ENCODE measurements at places on chromosomes 4 and X. TPM values are rescaled to one million over a fixed set of nuclear protein-coding genes. Genes with fewer than 3 reads are reported as not detected.

UGT2B15 gene
- not detected for total RNA-seq

DNA sequence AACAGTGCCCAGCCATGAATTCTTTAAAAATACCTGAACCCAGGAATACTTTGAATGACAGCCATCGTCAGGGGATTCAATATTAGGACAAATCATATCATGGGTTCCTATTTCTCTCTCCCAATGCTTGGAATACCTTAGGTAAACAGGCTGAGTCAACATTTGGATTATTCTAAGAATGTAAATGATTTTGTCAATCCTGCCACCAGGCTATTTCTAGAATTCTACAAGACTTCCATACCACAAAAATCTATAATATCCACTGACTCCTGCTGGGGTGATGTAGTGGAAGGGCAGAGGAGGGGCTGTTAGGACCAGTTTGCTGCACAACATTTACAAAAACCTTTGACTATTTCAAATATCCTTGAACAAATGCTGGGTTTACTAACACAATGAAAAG lies 65.2 kb downstream of the IGFBP7 start:
- no peak for DNase-seq

DNA sequence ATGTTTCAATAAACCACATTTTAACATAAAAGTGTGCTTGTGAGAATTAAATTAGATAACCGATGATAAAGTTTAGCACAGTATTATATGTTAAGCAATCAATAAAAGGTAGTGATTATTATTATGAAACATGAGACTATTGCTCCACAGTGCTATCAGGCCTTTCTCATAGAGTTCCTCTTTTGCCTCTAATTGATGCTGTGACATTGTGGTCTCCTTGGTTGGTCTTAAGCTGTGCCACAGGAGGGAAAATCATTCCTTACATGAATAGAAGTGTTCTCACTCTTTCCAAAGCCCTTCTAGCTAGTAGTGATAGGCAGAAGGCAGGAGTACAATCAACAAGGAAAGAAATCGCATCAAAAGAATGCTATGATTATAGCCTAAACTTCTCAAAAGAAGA lies 9.2 kb upstream of the PDHA2 start:
- no peak for DNase-seq

GABRG1 gene
- total RNA-seq, result not detected

DNA sequence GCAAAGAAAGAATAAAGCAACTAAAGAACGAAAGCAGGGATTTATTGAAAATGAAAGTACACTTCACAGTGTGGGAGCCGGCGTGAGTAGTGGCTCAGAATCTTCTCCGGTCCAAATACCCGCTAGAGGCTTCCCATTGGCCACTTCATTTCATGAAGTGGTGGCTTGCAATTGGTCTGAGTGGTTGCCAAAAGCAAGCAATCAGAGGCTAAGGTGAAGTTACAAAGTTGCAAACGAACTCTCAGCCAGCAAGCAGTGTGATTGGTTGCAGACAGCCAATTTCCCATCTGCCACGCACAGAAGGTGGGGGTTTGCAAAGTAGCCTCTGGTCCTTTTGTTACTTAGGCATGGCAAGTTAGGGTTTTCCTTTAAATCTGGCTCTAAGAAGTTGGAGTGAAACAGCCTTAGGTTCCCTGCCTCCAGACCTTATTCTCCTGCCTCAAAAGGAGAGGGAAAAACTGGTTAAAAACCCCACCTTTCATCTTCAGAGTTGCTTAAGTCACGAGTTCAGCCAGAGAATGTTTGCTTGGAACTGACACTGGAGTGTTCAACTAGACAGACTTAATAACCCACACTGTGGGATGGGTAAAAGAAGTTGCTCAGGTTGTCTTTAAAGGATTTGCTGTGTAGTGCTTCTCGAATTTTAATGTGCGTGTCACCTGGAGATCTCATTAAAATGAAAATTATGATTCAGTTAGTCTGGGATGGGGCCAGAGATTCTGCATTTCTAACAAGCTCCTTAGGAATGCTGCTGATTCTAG lies 6.9 kb upstream of the CLOCK start:
- peak; percentile 11 for DNase-seq

GRCh38 chr4:125314676-125315575 lies at the start of gene FAT4:
Gene FAT4 (plus strand): TSS chr4:125314955. CDS start chr4:125316412, 1,457 bp downstream.
- peak; percentile 33 for DNase-seq

- DNase-seq, result peak; percentile 37
Measured at GRCh38 chrX:133985164-133985966, at the start of gene GPC3. Gene GPC3 (minus strand): TSS chrX:133985594.

DNA sequence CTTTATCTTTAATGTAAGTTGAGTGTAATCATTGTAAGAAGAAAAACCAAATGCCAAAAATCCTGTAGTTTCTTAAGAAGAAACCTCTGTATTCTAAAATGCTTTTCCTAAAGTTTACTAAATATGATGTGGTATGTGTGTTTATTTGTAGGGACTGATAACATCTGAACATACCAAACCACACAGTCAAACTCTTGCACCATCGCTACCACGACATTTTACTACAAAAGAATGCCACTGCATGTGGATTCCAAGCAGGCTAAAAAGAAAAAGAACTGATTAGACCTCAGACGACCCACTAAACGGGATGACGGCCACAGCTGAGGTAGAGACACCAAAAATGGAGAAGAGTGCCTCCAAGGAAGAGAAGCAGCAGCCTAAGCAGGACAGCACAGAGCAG lies 46.1 kb downstream of the LAS1L start:
- no peak for DNase-seq

GRCh38 chrX:104306180-104306579 lies 51.4 kb upstream of the ESX1 start:
- no peak for DNase-seq

DNA sequence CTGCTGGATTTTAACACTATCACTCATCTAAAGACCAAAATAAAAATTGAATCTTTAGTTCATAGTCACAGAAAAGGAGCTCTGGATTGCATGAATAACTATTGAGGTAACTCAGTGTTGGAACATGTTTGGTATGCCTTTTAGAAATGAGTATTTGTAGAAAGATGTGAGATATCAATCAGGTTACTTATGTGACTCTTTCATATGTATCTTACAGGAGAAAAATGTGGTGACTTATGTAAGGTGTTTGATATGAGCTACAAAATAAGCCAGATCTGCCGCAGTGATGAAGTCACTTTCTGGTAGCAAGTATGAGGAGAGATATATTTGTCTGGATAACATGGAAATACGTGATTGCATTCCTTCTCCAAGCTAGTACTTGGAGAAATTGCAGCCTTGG lies 1653.3 kb upstream of the PCDH7 start:
- DNase-seq, result no peak

GRCh38 chrX:19824603-19825002 lies 62.8 kb downstream of the SH3KBP1 start:
- no peak for DNase-seq

WFS1 gene
- total RNA-seq, result 1.7 TPM

Data from activated CD4-positive, alpha-beta T cell treated with anti-CD3 and anti-CD28 coated beads, Interleukin-2, amount 10 ng/mL, durations not matched to agents 7 days and 5 days (primary cell).